LHCN-M2 (cell line): ENCODE measurements at places on chromosomes 5 and 9. TPM values are rescaled to one million over a fixed set of nuclear protein-coding genes. Genes with fewer than 3 reads are reported as not detected.
A peak's percentile ranks its signal among the peaks of the same experiment; 100 is the strongest.

PAEP gene
- not detected in 2 replicates for total RNA-seq

C1QTNF3 gene
- 0.32 and 0.40 TPM in 2 replicates for total RNA-seq

ADRB2 gene
- 4.1 and 4.8 TPM in 2 replicates for total RNA-seq

PLAC8L1 gene
- total RNA-seq, result not detected in 2 replicates

FAXDC2 gene
- 22.0 and 25.4 TPM in 2 replicates for total RNA-seq

PCDHGA12 gene
- 6.1 and 6.9 TPM in 2 replicates for total RNA-seq

TMEM232 gene
- 1.1 and 1.3 TPM in 2 replicates for total RNA-seq

CD72 gene
- total RNA-seq, result 1.2 and 1.4 TPM in 2 replicates

FOXD4L3 gene
- not detected in 2 replicates for total RNA-seq

IRX1 gene
- not detected in 2 replicates for total RNA-seq

TIMD4 gene
- not detected in 2 replicates for total RNA-seq

DNA sequence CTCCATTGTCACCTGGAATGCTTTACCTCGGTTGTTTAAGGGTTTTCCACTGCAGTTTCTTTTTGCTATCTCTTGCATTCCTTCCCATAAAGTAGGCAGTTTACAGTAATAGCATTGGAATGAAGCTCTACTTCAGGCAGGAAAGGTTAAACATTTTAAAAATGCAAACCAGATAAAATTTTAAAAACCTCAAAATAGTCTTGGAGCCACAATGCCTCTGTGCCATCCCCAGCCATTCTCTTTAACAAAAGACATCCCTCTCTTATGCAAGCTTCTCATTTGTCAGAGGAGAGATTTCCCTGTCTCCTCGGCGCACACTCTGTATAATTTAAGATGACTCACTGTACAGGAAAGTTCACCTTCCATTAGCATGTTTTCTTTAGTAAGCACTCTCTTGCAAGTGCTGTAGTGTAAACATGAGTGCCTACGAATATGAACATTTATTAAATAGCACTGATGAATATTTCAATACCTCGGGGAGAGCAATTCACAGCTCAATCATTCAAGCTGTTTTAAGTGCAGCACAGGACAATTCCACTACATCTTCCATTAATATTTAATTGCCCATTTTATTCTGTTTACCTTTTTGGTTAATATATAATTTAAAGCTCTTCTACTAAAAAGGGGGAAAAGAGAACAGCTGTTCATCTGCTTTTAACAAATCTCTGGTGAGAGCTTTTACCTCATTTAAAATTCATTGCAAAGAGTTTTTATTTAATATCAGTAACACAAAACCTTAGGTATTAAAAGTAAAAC is 343.6 kb downstream of the SPATA31D1 start:
- DNase-seq, result peak; percentile 62

- no peak for DNase-seq
Observed at GRCh38 chr5:137890845-137891244, 1.6 kb downstream of the PKD2L2 start.

DNA sequence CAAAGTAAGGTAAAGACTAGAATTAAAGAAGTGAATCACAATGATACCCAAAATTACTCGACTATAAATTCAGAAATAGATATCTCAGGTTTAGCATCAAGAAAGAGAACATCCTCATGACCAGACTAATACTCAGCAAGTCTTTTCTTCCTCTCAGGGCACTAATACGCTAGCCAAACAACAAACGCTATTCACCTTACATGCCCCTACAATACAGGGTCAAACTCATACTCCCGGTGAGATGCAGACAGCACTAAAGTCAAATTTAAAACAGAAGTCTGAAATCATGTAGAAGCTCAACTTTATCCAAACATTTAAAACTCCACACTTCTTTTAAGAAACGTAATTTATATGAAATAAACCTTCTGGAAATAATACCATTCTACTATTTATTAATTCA is 5.6 kb downstream of the PFDN1 start:
- DNase-seq, result no peak

DNA sequence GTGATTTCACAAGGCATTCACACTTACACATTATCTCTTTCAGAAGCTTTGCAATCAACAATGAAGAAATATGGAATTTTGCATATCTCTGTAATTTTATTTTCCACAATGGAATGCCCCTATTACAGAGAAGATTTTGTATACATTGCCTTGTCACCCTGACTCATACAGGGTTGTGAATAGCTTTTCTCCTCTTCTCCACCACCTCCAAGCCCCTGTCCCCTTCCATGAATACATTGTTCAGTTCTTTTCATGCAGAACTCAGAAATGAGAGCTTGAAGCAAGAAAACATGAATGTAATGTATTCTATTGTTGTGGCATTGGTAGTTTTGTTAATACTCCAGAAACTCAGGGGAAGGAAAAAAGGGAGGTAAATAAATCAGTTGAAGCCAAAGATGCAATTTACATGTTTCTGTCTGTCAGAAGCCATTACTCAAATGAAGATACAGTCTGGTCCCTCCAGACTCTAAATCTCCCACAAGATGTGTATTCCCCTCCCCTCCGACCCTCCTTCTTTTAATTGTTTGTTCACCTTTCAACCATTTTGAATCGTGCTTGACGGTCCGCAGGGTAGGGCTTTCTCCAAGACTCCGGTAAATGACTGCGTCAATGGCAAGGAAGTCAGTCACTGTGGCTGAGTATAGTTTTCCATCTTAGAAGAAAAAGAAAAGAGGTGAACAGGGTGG is 86.1 kb downstream of the SEMA6A start:
- no peak for DNase-seq

DNA sequence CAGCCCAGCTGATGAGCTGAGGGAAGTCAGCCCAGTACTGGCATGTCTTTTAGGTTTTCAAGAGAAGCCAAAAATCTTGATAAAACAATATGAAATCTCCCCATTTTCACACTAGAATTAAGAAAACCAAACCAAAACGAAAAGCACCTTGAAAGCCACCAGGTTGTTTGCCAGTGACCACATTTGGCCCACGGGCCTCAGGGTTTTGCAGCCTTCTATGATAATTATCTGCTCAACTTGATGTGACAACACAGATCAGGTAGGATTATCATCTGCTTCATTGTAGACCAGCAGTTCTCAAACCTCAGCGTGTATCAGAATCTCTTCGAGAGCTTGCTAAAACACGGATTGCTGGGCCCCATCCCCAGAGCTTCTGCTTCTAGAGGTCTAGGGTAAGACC is 101.4 kb downstream of the GALNT10 start:
- no peak for DNase-seq

GRCh38 chr9:18520416-18521047 is 46.6 kb downstream of the ADAMTSL1 start:
- peak; percentile 66 for DNase-seq

DNA sequence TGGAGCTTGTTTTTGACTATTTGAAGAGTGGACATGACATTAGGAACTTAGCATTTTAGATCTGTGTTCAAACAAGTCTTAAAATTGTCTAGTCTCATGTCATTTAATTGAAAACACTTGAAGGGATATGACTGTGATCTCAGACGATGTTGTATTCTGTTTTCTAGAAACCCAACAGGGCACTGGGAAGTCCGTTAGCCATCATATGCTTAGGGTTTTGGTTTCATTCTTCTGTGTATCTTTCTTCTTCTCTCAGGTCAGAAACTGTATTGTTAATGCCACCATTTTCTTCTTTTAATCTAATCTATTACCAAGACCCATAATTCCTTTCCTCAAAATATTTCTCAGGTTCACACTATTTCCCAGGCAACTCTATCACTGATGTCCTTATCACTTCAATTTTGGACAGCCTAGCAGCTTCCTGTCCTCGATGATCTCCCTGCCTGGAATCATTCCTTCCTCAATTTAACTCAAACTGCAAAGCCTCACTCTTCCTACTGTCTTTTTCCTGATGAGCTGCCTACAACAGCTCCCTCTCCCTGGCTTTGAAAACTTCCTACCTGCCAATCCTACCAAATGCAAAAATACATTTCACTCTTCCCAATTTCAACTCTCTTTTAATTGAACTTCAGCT is 77.7 kb downstream of the MEF2C start:
- DNase-seq, result no peak

DNA sequence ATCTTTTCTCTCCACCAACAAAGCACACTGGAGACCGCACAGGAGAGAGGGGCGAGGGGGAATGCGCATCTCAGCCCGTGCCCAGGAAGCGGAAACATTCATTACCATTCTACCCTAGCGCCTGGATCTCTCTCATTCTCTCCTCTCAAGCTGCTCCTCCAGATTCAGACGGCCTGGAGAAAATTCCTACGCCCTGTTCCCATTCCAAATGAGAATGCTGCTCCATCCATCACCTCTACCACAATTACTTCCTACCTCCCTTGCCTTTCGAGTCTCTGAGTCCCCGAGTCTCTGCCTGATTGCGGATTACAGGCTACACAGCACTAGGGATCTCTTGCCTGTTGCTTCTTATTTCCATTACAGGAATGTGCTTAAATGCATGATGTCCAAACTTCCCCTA is 6.7 kb downstream of the DDX31 start:
- no peak for DNase-seq

- peak; percentile 43 for DNase-seq
Observed at GRCh38 chr9:100714372-100715099, 136.7 kb downstream of the CAVIN4 start.

- DNase-seq, result no peak
Observed at GRCh38 chr9:116270546-116270945, 117.0 kb downstream of the PAPPA start.

GRCh38 chr5:119368238-119368630 is 12.4 kb downstream of the TNFAIP8 start:
- peak; percentile 29 for DNase-seq

DNA sequence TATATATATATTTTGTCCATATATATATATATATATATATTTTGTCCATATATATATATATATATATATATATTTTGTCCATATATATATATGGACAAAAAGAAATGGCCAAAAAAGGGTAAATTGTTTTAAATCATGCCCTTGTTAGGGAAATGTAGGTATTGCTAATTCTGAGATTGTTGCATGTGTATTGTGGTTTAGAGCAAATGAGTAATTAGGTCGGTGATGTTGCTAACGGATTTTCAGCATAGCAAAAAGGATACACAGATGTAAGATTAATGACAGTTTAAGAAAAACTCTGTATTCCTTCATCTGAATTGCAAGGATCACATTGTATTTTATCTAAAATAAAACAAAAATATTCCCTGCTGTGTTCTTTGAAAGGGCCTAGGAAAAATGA is 40.2 kb downstream of the OSTF1 start:
- DNase-seq, result no peak

GRCh38 chr5:137845472-137845871 is 22.2 kb upstream of the MYOT start:
- no peak for DNase-seq

GRCh38 chr5:158819840-158820620 is 279.7 kb downstream of the EBF1 start:
- peak; percentile 73 for DNase-seq

- DNase-seq, result no peak
Observed at GRCh38 chr9:115781070-115781736, 372.4 kb upstream of the PAPPA start.

DNA sequence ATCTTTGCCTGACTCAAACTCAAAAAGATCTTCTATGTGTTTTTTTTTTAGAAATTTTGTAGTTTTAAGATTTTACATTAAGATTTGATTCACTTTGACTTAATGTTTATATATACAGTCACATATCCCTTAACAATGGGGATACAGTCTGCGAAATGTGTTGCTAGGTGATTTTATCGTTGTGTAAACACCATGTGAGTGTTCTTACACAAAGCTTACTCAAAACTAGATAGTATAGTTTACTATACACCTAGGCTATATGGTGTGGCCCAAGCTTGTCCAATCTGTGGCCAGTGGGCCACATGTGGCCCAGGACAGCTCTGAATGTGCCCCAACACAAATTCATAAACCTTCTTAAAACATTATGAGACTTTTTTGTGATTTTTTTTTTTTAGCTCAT is 131.9 kb downstream of the CWC27 start:
- no peak for DNase-seq

GRCh38 chr5:77143998-77144836 is 57.1 kb upstream of the ZBED3 start:
- DNase-seq, result peak; percentile 56

DNA sequence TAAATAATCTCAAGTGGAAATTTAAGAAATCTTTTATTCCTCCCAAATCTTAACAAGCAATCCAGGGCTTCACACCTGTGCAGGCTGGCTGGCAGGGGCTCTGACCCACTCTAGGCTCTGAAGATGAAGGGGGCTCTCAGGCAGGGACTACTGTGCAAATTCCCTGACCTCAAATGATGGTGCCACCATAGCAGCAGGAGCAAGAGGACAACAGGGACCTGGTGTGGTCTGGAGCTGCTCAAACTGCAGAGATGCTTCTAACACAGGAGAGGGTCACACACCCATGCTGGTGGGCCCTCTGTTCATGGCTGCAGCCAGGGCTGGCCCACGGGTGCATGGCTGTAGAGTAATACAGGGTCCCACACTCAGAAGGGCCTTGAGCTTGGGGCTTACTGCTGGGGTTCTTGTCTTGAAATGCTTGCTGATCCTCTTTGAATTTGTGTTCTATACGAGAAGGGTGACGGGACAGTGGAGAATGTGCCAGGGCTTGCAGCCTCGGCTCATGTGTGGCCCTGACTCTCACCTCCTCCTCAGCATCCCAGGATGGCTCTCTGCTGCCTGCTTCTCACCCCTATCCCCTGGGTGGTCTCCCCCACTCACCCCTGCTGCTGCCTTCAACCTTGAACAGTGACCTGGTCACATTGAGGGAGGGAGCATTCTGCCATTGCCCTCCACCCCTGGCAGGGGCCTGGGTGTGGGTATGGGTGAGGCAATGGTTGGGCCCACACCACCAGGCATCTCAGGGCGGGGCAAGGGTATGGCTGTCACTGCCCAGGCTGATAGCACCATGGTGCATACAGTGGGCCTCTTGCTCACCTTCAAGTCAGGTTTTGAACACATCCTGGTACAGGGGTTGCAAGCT is 191.7 kb downstream of the FSTL4 start:
- DNase-seq, result no peak

- DNase-seq, result no peak
Observed at GRCh38 chr5:159655757-159656409, 260.4 kb upstream of the ADRA1B start.

GRCh38 chr5:42715785-42716184 is 40.8 kb upstream of the CCDC152 start:
- DNase-seq, result peak; percentile 36

DNA sequence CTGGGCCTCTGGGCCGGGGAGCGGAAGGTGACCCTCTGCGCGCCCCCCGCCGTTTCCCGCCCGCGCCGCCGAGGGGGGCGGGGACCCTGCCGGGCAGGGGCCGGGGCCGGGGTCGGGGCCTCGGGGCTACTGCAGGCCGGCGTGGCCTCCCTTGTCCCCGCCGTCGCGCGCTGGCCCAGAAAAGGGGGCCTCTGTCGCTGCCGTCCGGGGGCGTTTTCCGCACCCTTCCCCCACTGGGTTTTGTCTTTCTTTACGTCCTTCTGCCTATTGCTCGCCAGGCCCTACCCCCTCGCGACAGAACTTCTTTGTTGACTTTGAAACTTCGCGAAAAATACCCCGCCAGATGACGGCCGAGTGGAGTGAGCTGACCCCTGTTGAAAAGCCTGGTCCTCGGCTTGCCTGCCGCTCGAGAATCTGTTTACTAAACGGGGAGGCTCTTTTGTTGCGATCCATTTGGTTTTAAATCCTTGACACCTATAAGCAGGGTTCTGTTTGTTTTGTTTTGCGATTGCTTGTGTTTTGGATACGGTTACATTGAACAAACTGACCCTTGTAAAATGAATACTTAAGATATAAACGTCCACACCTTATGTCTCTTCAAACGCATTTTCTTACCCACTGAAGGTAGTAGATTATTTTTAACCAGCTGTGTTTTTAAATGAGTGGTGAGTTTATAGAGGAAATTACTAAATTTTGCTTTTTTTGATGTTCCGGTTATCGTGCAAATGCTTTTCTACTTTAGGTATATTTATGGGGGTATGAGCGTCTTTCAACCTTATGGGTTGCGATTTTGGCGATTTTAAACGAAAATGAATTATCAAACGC is 765 bp downstream of the MARCHF6 start:
- peak; percentile 38 for DNase-seq
